DMS153 (cell line): ENCODE measurements at places on chromosomes 11 and 22.

- DNase-seq = no peak
Observed at GRCh38 chr11:129918361-129918760, 23.0 kb upstream of the NFRKB start.

GRCh38 chr11:66233301-66233700 is 35.1 kb upstream of the RAB1B start:
- no peak for DNase-seq

DNA sequence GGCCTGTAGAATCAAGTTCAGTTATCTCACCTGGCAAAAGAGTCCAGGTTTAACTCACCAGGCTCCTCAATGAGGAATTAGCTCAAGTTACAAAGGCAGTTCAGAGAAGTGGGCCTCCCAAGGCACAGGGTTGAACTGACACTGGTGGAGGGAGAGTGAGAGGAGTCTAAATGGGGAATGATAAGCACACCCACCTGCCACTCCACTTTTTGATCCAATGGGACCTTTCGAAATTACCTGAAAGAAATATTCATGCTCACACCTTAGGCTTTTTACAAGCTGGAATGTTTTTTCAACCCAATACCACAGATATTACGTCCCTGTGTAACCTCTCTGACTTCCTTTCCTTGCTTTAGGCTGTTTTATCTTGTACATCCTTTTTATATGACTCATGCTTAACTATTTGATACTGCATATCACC is 642.7 kb upstream of the TENM4 start:
- DNase-seq = no peak

DNA sequence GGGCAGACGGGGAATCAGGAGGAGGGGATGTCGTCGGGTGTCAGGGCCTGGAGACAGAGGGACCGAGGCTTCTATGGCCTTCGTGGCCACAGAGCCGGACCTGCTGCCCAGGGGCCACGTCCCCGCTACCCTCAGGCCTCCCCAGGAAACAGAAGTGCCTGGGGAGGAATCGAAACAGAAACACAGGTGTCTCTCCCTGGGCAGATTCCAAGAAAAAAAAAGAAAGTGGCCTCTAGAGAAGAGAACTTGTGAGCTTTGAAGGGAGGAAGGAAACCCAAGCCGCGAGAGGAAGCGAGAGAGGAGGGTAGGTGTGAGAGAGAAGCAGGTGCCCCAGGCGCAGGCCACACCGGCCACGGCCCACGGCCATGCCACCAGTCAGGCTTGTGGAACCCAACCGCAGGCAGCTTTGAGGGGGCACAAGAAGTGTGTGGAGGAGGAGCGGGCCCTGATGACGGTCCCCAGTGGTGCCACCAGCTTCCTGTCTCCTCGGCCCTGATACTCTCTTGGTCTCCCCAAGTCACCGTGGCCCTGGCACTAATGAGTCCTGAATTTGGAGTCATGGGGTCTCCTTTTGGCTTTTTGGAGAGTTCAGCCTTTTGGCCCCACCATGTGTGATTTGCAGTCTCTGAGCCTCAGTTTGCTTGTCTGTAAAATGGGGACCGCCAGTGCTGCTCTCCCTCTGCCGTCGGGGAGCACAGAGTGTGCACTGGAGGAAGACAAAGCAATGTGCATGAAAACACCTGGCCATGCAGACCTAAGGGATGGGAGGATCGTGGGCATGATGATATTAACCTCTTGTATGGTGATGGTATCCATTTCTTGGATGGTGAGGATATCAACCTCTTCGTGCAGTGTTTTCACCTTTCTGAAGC is 25.2 kb downstream of the LIF start:
- DNase-seq = no peak

DNA sequence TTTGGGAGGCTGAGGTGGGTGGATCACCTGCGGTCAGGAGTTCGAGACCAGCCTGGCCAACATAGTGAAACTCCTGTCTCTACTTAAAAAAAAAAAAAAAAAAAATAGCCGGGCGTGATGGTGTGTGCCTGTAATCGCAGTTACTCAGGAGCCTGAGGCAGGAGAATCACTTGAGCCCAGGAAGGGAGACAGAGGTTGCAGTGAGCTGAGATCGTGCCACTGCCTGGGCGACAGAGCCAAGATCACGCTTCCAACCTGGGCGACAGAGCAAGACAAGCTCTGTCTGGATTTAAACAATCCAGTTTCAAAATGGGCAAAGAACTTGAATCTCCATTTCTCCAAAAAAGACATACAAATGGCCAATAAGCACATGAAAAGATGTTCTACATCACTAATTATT is 12.5 kb downstream of the LMO2 start:
- DNase-seq = no peak

DNA sequence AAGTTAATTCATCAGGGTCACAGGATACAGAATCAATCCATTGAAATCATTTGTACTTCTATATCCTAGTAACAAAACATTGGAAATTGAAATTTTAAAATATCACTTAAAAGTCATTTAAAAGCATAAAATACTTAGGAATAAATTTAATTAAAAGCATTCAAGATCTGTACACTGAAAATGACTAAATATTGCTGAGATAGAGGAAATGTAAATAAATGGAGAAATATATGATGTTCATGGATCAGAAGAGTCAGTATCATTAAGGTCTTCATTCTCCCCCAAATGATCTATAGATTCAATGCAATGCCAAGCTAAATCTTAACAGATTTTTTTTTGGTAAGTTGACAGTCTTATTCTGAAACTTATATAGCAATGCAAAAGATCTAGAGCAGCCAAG is 49.8 kb downstream of the RRP8 start:
- no peak for DNase-seq

GRCh38 chr22:26667140-26667539 is 9.8 kb downstream of the MIAT start:
- no peak for DNase-seq

GRCh38 chr11:19714387-19715363 is 2.0 kb downstream of the NAV2 start:
- DNase-seq = no peak

DNA sequence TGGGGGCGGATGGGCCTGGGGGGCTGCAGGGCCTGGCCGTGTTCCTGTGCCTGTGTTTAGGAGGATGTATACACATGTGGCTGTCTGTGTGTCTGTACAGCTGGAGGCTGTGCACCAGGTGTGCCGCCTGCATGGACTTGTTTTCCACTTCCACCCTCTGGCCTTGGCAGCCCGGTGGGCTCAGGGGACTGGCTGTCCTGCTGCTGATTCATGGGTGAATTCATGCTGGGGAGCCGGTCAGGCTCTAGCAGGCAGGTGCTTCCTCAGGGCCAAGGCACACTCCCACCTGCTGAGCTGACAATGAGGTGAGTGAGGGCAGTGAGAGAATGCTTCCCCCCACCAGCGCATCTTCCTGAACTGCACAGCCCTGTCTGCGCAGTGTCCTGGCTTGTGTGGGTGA is 88.4 kb downstream of the CCDC81 start:
- DNase-seq = no peak

- DNase-seq = no peak
Observed at GRCh38 chr22:41511521-41511968, 32.7 kb downstream of the POLR3H start.

DNA sequence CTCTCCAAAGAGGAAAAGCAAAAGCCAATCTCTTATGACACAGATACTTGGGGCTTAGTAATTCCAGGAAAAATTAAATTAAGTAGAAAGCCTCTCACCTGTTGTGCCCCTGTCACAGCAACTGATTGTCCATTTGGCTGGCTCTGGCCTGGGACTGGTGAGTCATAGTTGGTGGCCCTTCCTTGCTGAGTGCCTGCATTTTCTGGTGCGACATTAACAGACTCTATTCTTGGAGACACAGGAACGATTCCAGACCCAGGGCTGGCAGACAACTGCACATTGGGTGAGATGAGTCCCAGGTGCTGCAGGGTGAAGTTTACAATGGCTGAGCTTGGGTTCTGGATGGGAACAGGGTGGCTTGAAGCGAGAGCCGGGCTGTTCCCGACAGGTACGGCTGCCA is 15.6 kb downstream of the E2F8 start:
- no peak for DNase-seq

- DNase-seq = no peak
Observed at GRCh38 chr22:42931421-42932196, 74.5 kb upstream of the ARFGAP3 start.

DNA sequence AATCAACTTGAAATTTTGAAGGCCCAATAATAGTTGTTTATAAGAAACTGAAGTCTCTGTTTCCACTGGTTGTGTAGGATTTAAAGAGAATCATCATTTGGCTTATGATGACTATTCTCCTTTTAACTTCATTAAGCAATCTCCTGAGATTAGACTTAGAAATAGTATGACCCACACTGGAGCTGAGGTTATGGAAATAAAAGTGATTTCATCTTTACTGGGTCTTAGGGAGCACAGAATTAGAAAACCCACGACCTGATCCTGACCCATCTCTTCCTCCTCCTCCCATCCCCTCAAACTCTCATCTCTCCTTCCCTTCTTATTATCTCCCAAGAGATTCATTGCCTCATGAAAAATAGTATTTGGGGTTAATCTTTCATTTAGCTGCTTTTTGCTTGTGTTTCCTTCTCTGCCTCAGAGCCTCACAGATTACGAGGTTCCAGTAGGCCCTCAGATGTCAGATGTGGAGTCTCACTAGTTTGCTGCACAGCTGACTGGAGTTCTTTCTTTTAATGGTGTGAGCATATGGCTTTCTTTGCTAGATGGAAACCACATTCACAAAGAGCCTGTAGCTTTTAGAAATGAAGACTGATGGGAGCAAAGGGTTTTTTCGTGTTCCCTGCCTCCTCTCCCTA is 85.0 kb downstream of the ALX4 start:
- no peak for DNase-seq

GRCh38 chr11:73889019-73889418 is 12.2 kb downstream of the PAAF1 start:
- DNase-seq = no peak

GRCh38 chr11:18722293-18722637 is 3.7 kb downstream of the IGSF22 start:
- DNase-seq = no peak
